ENCODE measurements at places on chromosomes 11 and 22. TPM values are rescaled to one million over a fixed set of nuclear protein-coding genes. Genes with fewer than 3 reads are reported as not detected.
A peak's percentile ranks its signal among the peaks of the same experiment; 100 is the strongest.

DNA sequence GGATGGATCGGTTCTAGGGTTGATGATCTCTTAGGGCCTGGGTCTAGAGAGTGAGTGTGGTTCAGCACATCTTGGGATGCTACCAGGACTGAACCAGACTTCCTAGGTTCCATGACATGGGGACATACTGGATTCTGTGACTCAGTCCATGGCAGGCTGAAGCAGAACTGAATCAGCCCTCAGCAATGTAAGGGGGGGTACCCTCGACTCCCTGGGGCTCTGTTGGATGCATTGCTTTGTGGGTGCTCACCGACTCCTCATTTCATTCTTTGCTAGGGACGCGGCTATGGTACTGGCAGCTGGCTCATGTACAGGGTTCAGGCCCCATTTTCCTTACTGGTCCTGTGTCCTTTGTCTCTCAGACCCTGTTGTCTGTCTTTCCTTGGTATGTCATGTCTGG is 733 bp upstream of the GRAMD1B start:
- no peak for DNase-seq

TRIM66 gene
- 12.6 TPM for total RNA-seq

DNA sequence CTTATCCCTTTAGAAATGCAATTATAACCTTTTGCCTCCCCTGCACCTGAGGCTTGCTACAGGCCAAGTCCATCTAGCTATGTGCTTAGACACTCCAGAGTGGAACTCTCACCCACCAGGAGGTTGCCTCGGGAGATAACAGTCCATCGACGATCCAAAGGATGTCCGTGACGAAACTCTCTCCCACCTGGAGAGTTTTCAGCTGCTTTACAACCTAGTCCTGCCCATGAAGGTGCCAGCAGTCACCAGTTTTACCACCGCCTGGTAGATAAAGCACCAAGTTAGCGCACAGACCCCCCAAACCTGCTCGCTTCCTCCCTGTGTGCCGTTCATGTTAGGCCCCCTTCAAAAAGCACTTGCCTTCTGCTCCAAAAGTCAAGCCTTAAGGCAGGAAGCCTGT is 53.1 kb upstream of the SHISAL1 start:
- peak; percentile 15 for DNase-seq

DEFB131B gene
- not detected for total RNA-seq

AQP11 gene
- total RNA-seq, result 0.74 TPM

GRCh38 chr11:70270877-70271648 is 573 bp downstream of the PPFIA1 start:
- DNase-seq, result peak; percentile 93

- no peak for DNase-seq
These were observed 2.0 kb downstream of the KCNE3 start for GRCh38 chr11:74465291-74465708.

DNA sequence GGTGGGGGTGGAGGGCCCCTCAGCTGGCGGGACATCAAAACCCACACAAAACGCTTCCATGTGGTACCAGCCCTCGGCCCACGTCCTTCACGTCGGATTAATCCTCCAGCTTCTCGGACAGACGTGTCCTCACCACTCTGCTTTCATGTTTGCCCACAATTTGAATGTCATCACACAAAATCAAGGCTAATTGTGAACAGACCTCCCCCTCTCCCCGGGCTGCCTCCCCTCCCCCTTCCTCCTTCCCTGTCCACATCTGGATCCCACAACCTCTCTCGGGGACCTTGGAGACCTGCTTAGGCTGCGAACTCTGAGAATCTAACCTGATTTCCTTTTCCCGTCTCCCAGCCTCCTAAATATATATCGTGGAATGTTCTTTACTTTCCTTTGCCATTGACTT is 262.9 kb downstream of the MN1 start:
- no peak for DNase-seq

DNA sequence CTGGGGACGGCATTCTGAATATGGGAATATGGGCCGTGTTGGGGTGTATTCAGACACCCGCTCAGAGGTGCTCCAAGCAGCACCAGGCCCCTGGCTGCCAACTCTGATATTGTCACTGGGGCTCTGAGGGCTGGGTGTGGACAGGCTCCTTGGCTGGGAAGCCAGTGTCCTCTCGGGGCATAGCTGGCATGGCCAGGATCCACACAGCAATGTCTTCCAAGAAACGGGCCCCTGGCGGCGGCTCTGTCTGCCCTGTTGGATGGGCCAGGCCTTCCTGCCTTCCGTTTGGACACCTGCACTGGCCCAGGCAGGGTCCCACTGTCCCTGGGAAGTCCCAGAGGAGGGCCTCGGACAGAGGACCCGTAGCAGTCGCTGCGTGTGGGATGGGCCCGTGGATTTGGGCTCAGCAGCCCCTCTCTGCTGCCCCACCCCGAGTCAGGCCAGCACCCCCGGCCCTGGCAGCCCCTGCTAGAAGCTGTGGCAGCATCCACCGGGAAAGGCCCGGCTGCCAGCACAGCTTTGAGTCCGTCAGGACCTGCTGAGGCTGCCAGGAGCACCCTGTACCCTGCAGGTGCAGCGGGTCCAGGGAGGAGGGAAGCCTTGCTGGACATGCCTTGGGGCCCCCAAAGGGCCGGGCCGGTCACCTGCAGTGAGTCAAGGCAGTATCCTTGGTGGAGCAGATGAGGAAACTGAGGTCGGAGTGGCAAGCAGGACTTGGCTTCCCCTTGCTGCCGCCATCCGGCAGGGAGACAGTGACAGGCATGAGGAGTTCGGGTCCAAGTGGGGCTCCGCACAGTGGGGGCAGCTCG is 4.1 kb downstream of the PANX2 start:
- peak; percentile 72 for DNase-seq

DNA sequence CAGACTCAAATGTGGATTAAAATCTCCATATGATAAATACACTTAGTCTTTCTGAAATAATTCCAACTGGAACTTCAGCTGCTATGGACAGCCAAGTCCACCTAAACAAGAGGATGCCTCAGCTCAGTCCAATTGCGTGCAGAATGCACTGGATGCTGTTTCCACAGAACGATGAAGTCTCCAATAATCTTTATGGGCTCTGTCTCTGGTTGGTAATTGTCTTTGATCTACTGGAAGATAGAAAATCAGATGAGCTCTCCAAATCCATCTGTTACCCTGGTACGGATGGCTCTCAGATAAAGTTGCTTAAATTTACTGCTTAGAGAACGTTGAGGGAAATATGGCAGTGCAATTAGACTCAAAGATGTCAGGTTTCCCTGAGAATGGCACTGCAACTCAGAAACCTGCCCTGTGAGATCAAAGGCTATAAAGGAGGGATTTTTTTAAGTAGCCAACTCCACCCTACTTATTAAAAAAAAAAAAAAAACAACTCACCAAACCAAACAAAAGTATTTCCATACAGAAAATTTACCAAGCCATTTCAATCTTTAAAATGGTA is 859 bp upstream of the BIRC3 start:
- no peak for DNase-seq

- no peak for DNase-seq
These were observed 56.4 kb downstream of the SGSM3 start for GRCh38 chr22:40426594-40427333.

MFRP gene
- total RNA-seq, result not detected

DNA sequence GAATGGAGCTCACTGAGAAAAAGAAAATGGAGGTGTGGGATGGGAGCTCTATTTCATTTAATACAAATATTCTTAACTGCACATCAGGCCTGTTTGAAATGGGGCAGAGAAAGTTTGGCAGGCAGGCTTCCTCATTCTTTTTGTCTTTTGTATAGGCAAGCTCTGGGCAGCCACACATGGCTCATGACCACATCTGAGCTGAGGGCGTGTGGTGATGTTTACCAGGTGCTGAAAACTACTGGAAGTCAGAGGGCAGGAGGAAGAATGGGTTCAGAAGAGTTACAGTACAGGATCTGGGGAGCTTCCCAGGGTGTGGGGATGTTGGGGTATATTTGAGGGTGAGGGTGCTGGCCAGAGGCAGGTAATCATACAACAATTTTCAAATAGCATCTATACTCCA is 66.3 kb upstream of the NAV2 start:
- no peak for DNase-seq

GRCh38 chr11:119380827-119381180 is 686 bp downstream of the USP2 start:
- no peak for DNase-seq
